ENCODE measurements at places on chromosomes 13 and 19. TPM values are rescaled to one million over a fixed set of nuclear protein-coding genes. Genes with fewer than 3 reads are reported as not detected.

The IGFL1 gene
- not detected for polyA plus RNA-seq

The TNFSF11 gene
- polyA plus RNA-seq: 1.3 TPM

The ARRDC5 gene
- 0.15 TPM for polyA plus RNA-seq

- H3K4me3 ChIP-seq: no peak overlapping the region
- DNase-seq: peak; percentile 20
- H3K36me3 ChIP-seq: no peaks in the 10 kb centered on the region
- no peak overlapping the region for H3K27ac ChIP-seq
- H3K4me1 ChIP-seq: no peaks in the 10 kb centered on the region
- H3K27me3 ChIP-seq: no peaks in the 10 kb centered on the region
Measured at GRCh38 chr19:30479231-30479630, 107.0 kb downstream of the ZNF536 start.

- H3K36me3 ChIP-seq: no peaks in the 10 kb centered on the region
- H3K4me1 ChIP-seq: peaks cover 3% of the 10 kb centered on the region
- H3K27me3 ChIP-seq: peaks cover 27% of the 10 kb centered on the region
- no peak overlapping the region for H3K4me3 ChIP-seq
- DNase-seq: no peak
- H3K27ac ChIP-seq: no peak overlapping the region
Measured at GRCh38 chr19:45322311-45322710, 364 bp downstream of the CKM start.

DNA sequence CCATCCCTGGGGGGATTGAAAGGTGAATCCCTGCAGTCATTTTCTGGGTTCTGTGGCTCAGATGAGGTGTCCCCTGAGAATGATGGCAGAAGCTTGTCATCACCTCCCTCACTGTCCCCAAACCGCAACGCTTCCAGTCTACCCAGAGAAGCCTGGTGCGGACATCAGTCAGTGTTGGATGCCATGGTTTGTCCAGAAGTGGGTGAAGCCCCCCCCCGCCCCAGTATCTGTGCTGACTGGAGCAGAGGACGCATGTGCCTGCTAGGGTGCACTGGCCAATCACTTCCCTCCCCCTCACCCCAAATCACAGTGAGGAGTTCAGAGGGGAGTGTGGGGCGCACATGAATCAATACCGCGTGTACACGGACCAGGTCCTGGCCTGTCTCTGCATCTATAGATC, 150.5 kb downstream of the TEX29 start:
- H3K4me1 ChIP-seq: no peaks in the 10 kb centered on the region
- no peak for DNase-seq
- H3K4me3 ChIP-seq: no peak overlapping the region
- H3K27me3 ChIP-seq: peaks cover 2% of the 10 kb centered on the region
- no peak overlapping the region for H3K27ac ChIP-seq

DNA sequence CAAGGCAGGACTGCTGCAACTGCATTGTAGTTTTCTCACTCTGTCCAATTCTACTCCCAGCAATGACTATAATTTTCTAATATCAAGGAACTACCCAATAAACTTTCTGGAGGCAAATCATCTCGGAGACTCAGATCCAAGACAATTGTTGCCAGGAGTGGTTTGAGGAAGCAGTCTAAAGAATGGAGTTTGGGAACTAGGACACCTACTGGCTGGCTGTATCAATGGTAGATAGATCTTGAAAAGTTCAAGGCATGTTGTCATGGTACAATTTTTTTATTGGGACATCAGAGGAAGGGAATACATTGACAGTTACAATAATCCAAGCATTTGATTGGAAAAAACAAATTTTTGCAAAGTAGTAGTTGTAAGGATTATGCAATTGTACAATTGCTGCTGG, 648.3 kb upstream of the SLITRK6 start:
- H3K27me3 ChIP-seq: no peaks in the 10 kb centered on the region
- no peak overlapping the region for H3K4me3 ChIP-seq
- H3K27ac ChIP-seq: no peak overlapping the region
- no peak for DNase-seq
- no peaks in the 10 kb centered on the region for H3K36me3 ChIP-seq
- no peaks in the 10 kb centered on the region for H3K4me1 ChIP-seq

- no peaks in the 10 kb centered on the region for H3K36me3 ChIP-seq
- no peak overlapping the region for H3K4me3 ChIP-seq
- H3K4me1 ChIP-seq: no peaks in the 10 kb centered on the region
Measured at GRCh38 chr13:93201992-93202558, 24.5 kb upstream of the GPC6 start.

DNA sequence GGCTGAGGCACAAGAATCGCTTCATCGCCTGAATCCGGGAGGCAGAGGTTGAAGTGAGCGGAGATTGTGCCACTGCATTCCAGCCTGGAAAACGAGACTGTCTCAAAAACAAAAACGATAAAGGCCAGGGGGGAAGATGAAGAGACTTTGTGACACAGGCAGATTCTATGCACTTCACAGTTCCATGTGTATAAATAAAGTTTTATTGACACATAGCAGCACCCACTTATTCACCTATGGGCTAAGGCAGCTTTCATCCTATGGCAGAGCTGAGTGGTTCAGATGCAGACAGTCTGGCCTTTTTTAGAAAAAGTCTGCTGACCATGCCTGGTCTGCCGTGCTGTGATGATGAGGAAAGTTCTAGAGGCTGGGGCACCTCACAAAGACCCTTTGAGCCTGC, 5.6 kb downstream of the LMNB2 start:
- H3K36me3 ChIP-seq: peaks cover 5% of the 10 kb centered on the region
- no peaks in the 10 kb centered on the region for H3K27me3 ChIP-seq
- H3K4me1 ChIP-seq: peaks cover 11% of the 10 kb centered on the region
- no peak overlapping the region for H3K27ac ChIP-seq
- H3K4me3 ChIP-seq: no peak overlapping the region

GRCh38 chr19:30111021-30111855, 169.2 kb downstream of the URI1 start:
- no peaks in the 10 kb centered on the region for H3K4me1 ChIP-seq
- H3K27me3 ChIP-seq: no peaks in the 10 kb centered on the region
- H3K27ac ChIP-seq: no peak overlapping the region
- no peak overlapping the region for H3K4me3 ChIP-seq
- no peak for DNase-seq

DNA sequence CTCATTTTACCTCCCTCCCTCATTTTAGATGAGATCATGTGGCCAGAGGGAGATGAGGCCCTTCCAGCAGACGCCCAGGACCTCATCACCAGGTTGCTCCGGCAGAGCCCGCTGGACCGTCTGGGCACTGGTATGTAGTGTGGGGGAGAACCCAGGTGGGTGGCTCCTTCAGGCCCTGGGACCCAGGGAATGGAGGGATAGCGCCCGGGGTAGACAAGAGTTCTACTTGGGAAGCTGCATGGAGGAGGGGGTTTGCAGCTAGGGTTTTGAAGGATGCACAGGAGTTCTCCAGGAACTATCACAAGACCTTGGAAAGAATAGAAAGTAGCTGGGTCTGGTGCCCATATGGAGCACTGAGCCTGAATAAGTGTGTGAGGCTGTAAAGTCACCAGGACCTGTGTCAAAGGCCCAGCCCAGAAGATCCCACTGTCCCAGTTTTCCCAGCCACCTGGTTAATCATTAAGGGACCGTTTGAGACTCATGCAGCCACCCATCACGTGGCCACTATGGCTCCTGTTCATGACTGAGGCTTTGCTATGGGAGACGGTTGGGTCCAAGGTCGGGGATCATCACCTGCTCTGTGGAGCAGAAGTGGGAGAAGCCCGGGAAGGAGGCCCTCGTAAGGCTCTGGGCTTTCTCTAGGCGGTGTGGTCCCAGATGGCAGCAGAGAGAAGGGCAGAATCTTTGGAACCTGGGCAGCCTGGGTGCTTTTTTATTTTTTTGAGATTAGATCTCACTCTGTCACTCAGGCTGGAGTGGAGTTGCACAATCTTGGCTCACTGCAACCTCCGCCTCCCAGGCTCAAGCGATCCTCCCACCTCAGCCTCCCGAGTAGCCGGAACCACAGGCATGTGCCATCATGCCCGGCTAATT, 17.0 kb upstream of the PIK3R2 start:
- DNase-seq: peak; percentile 99
- H3K36me3 ChIP-seq: peaks cover 55% of the 10 kb centered on the region
- peaks cover 15% of the 10 kb centered on the region for H3K4me1 ChIP-seq

DNA sequence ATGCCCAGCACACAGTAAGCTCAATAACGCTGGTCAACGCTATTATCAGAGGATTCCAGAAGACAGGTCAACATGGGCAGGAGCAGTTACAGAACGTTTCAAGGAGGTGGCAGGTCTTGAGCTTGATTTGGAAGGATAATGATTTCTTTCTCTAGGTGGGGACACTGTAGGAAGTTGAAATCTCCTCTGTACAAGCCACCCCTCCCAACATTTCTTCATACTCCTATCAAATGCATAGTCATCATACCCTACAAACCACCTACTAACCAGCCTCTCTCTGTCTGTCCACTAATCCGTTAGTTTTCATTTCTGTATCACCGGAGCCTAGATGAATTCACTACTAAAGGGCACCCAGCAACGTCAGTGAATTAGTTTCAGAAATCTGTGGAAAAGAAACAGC, 1.3 kb downstream of the ATP7B start:
- no peak overlapping the region for H3K27ac ChIP-seq
- peaks cover 15% of the 10 kb centered on the region for H3K4me1 ChIP-seq
- H3K4me3 ChIP-seq: no peak overlapping the region
- H3K36me3 ChIP-seq: no peaks in the 10 kb centered on the region
- DNase-seq: no peak

DNA sequence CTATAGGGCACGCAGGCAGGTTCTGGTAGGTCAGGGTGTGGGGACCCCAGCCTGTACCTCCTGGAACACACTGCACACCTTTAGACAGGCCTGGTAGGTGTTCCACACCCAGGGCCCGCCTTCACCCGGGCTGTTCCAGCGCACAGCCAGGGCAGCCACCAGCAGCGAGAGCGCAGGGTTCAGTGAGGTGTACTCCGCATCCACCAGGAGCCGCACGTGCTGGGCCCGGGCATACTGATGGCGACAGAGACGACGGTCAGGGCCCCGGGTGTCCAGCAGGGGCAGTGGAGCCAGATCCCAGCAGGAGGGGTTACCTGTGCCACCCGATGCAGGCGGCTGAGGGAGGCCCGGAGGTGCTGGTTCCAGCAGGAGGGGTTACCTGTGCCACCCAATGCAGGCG, 6.0 kb downstream of the PRODH2 start:
- no peaks in the 10 kb centered on the region for H3K27me3 ChIP-seq
- no peaks in the 10 kb centered on the region for H3K36me3 ChIP-seq
- no peak overlapping the region for H3K4me3 ChIP-seq

- H3K36me3 ChIP-seq: peaks cover 2% of the 10 kb centered on the region
- H3K4me3 ChIP-seq: no peak overlapping the region
- no peak for DNase-seq
- H3K4me1 ChIP-seq: no peaks in the 10 kb centered on the region
- no peaks in the 10 kb centered on the region for H3K27me3 ChIP-seq
- no peak overlapping the region for H3K27ac ChIP-seq
Measured at GRCh38 chr19:17402982-17403855, 2.2 kb downstream of the BST2 start.

GRCh38 chr19:28358633-28359032, 854.3 kb downstream of the UQCRFS1 start:
- no peak overlapping the region for H3K27ac ChIP-seq
- no peaks in the 10 kb centered on the region for H3K4me1 ChIP-seq
- H3K36me3 ChIP-seq: no peaks in the 10 kb centered on the region
- DNase-seq: no peak
- no peaks in the 10 kb centered on the region for H3K27me3 ChIP-seq
- no peak overlapping the region for H3K4me3 ChIP-seq

DNA sequence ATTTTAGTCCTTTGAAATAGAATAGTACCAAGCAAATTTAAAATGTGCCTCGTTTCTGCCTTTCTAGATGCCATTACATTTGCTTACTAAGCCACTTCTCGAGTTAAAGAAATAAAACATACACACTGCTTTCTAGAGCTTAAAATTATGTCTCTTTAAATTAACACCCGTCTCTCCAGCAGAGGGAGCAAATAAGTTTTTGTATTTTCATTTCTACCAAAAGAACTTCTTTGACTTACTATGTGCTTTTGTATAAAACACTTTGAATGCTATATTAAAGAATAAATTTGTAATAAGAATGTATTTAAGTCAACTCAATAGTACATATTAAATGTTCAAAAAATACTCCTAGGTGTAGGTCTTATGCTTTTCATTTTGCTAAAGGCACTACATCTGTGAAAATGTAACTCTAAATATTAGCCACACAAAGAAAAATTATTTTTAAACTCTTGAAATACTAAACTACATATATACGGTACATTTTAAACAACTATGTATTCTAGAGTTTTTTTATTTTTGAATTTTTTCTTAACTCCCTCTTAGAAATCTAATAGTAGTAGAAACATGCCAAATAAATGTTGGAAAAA, 269.3 kb upstream of the MIR17HG start:
- H3K36me3 ChIP-seq: no peaks in the 10 kb centered on the region
- H3K4me1 ChIP-seq: no peaks in the 10 kb centered on the region
- no peak overlapping the region for H3K27ac ChIP-seq

DNA sequence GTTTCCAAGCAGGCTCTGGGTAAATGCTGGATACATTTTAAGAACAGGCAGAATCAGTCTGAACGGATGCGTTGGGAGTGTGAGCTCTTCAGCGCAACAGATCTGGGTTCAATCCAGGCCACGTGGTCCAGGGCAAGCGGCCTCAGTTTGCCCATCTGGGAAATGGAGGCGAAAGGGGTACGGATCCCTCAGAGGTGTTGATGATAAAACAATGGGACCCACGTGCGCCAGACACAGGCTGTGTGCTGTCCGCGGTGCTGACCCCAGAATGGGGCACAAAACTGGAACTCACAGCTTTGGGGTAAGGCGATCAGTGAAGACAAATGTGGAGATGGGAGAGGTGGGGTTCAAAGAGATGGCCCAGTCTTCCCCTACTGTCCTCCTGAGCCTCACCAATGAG, 13.1 kb upstream of the PDE4C start:
- no peaks in the 10 kb centered on the region for H3K36me3 ChIP-seq
- DNase-seq: no peak
- no peak overlapping the region for H3K27ac ChIP-seq

- no peaks in the 10 kb centered on the region for H3K36me3 ChIP-seq
- no peak overlapping the region for H3K27ac ChIP-seq
- H3K4me3 ChIP-seq: no peak overlapping the region
- H3K27me3 ChIP-seq: peaks cover 72% of the 10 kb centered on the region
Measured at GRCh38 chr13:50133358-50133953, 118.2 kb downstream of the KCNRG start.

DNA sequence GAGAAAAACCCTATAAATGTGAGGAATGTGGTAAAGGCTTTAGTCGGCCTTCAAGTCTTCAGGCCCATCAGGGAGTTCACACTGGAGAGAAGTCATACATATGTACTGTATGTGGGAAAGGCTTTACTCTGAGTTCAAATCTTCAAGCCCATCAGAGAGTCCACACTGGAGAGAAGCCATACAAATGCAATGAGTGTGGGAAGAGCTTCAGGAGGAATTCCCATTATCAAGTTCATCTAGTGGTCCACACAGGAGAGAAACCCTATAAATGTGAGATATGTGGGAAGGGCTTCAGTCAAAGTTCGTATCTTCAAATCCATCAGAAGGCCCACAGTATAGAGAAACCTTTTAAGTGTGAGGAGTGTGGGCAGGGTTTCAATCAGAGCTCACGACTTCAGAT, 11.7 kb downstream of the ZNF226 start:
- DNase-seq: no peak
- H3K36me3 ChIP-seq: peaks cover 55% of the 10 kb centered on the region
- H3K4me1 ChIP-seq: no peaks in the 10 kb centered on the region
- no peak overlapping the region for H3K27ac ChIP-seq
